ENCODE measurements at places on chromosomes 13 and 19. TPM values are rescaled to one million over a fixed set of nuclear protein-coding genes. Genes with fewer than 3 reads are reported as not detected.

The KLF2 gene
- 0.92 TPM for total RNA-seq

The FGF21 gene
- total RNA-seq: not detected

The PSPN gene
- total RNA-seq: 2.8 TPM

DNA sequence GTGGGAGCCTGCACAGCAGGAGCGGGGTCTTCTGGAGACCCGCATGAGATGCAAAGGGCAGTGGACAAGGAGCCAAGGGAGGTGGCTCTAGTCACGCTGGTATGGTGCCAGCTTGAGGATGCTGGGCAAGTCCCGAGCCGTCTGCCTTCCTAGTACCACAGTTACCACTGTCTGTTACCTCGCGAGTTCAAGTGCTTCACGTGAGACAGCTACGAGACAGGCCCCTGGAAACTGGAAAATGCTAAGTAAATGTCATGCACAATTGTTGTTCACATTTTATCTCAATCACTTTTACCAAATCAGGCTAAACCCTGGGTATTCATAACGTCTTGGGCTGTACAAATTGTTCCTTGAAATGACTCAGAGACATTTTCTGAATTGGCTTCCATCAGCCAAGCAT, 155.7 kb downstream of the TNFRSF19 start:
- no peak for DNase-seq

DNA sequence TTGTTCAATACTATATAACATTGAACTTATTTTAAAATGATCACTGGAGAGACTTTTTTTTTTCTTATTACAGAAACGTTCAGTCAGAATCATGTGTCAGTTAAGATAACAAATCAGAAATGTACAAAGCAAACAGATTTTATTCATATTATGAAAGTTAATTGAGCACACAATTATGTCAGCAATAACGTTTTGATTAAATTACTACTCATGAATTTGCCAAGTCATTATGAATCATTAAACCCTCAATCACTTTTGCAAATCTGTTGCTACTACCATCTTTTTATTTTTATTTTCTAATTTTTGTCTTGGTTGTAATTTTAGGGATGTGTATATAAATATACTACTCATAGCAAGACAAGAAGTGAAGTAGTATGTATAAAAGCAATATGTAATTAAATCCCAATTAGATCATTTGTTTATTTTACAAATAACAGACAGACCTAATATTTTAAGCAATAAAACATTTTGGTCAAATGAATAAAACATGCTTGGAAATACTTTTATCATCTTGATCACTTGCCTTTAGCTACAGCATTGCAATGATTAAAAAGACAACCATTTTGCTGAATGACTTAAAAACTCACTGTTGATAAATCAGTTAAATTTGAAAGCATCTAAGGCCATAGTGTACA, 893.4 kb upstream of the MIR17HG start:
- DNase-seq: no peak

DNA sequence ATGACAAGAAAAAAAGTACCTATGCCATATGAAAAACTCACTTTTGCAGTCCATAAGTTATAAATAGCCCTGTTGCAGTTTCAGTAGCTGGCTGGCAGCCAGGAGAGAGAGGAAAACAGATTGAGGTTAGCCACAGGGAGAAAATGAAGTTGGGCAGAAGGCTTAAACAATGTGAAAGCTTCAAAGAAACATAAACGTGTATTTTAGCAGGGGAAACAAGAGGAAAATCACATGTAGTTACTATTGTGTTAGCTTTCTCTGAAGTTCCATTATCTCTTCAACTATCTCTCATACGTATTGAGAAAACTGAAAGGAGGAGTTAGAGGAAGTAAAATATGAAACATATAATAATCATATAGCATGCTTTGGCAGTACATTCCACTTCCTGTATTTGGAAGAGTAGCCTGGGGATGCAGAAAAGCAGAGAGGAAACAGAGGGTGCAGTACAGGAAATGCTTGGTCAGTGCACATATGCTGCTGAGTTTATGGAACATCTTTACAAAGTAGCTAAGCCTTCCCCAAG, 1551.1 kb downstream of the EFNB2 start:
- DNase-seq: no peak

- DNase-seq: peak; percentile 93
Observed at GRCh38 chr19:11203194-11204075, 6.1 kb upstream of the KANK2 start.

- DNase-seq: no peak
Observed at GRCh38 chr19:4059891-4060620, 6.6 kb downstream of the ZBTB7A start.

DNA sequence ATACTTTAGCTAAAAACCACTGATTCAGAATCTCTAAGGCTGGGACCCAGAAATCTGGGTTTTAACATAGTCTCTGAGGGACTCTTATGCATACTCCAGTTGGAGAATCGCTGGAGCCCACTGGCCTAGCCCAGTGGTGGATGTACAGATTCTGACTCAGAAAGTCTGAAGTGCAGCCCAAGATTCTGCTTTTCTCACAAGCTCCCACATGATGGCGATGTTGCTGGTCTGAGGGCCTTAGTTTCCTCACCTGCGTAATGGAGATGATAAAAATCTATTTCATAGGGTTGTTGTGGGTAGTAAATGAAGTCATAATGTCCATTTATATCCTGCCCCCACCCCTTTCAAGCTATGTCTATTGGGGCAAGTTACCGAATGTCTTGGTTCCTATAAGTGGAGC, 7.7 kb upstream of the CDADC1 start:
- DNase-seq: peak; percentile 63

- no peak for DNase-seq
Observed at GRCh38 chr13:111336666-111337065, 16.2 kb downstream of the TEX29 start.

- DNase-seq: no peak
Observed at GRCh38 chr13:39884166-39884565, 228.7 kb downstream of the COG6 start.

DNA sequence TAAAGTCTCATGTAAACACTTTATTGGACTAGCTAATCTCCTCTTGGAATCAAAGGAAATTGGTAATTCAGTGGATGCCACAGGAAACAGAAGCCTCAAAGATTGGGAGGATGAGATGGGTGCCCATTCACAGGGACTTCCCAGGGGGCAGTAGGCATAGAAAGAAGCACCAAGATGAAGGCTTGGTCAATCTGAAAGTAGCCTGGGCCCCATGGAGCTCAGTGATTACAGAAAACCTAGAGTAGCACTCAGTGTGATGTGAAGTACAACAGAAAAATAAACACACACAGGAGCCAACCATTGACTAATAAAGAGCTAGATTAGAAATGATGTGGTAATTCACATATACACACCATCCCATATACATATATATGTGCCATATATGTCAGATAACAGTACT, 560.6 kb downstream of the TBC1D4 start:
- no peak for DNase-seq

DNA sequence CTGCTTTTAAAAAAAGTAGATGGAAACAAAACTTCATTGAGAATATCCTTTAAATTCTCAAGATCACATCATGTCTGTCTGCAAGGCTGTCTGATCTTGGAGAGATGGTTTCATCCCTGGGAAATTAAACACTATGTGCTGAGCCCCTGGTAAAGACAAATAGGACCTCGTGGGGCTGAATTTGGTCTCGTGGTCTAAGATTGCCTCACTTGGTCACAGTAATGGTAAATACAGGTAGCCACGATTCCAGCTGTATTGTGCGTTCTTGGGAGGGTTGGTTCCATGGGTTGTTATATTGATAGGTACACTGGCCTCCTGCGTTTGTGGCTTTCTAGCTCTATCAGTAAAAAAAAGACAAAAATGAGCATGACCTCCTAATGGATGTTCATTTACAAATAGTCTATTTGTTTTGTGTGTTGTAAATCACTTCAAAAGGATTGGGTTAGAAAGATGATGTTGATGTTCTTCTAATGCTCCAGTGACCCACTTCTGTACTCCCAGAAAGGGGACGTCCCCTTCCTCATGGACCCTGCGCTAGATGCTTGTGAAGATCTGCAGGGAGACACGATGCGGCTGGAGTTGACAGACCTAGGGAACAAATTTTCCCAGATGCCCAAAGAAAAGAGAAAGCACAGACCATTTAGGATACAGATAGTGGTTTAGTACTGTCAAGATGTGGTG, 1.8 kb downstream of the CEBPG start:
- no peak for DNase-seq

GRCh38 chr19:55519451-55520311, 17.3 kb downstream of the SBK2 start:
- no peak for DNase-seq

- DNase-seq: peak; percentile 93
Observed at GRCh38 chr19:7595466-7596133, at the start of gene CAMSAP3. Gene CAMSAP3, plus strand, starts transcription at chr19:7595863. Its CDS starts 140 bp downstream, at chr19:7596003.
